Fibroblast of skin of right quadriceps (primary cell): ENCODE measurements at places on chromosomes 7 and 10.

- no peak for DNase-seq
These were observed 649.2 kb downstream of the SDK1 start for GRCh38 chr7:3950249-3950648.

GRCh38 chr7:33798686-33799325 lies 106.5 kb upstream of the BMPER start:
- DNase-seq = no peak

GRCh38 chr7:81926154-81926553 lies 156.3 kb upstream of the HGF start:
- DNase-seq = peak; percentile 47

GRCh38 chr7:31019509-31019908 lies 32.6 kb upstream of the ADCYAP1R1 start:
- no peak for DNase-seq

- no peak for DNase-seq
These were observed 63.7 kb downstream of the PWWP2B start for GRCh38 chr10:132460691-132461090.

- DNase-seq = peak; percentile 64
These were observed 3.6 kb downstream of the C10orf67 start for GRCh38 chr10:23341004-23341403.

DNA sequence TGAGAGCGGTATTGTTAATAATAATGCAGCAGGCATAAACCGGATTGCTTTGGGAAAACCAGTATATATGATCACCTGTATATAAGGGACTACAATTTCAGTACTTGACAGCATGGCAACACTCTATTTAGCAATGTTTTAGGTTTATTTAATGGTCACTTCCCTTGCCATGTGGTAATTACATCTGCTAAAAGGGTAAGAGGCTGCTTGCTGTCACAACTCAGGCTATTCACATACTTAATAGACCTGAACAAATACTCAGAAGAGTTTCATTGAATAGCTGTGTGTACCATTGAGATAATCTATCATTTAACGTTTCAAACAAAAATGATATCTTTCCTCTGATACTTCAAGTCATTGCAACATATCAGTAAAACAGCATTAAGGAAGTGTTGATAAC lies 90.1 kb downstream of the PCDH15 start:
- DNase-seq = no peak

DNA sequence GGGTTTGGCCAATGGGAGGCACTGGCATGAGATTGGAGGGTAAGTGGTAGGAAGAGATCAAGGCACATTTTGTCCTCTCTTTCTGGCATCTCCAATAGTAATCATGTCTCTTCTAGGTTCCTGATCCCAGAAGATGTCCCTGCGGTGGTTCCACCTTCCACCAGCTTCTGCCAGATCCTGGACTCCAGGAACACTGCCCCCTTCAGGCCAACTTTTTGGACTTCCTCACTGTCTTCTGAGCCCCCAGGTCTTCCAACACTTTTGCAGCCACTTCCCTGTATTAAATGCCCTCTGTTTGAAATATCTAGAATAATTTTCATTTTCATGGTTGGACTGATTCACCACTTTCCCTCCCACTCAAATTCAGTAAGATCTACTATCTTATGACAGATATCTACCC lies 60.9 kb downstream of the BAMBI start:
- no peak for DNase-seq

- peak; percentile 64 for DNase-seq
These were observed 166.6 kb downstream of the ARHGAP21 start for GRCh38 chr10:24556750-24557742.

DNA sequence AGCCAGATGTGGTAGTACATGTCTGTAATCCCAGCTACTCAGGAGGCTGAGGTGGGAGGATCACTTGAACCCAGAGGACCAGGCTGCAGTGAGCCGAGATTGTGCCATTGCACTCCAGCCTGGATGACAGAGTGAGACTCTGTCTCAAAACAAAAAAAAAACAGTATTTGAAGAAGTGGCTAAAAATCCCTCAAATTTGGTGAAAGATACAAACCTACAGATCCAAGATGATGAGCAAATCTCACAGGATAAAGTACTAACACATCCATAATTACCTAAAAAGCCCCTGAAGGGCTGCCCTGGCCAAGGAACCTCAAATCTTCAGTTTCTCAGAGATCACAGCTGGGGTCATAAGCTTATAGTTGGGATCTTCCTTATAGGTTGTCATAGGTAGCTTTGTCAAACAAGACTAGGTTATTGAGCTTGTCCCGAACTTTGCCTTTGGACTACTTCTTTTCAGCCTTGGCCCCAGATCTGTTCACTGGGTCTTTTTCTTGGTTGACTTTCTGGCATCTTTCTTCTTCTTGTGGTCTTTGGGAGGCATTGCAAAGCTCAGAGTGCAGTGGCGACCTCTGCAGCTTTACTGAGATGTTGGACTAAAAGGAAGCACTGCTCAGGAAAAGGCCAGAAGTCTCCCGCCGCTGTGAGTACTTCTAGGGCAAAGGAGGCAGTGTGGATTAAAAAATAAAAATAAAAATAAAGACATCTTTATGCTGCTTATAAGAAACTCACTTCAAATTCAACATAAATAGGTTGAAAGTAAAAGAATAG lies 28.6 kb upstream of the SAR1A start:
- DNase-seq = no peak

DNA sequence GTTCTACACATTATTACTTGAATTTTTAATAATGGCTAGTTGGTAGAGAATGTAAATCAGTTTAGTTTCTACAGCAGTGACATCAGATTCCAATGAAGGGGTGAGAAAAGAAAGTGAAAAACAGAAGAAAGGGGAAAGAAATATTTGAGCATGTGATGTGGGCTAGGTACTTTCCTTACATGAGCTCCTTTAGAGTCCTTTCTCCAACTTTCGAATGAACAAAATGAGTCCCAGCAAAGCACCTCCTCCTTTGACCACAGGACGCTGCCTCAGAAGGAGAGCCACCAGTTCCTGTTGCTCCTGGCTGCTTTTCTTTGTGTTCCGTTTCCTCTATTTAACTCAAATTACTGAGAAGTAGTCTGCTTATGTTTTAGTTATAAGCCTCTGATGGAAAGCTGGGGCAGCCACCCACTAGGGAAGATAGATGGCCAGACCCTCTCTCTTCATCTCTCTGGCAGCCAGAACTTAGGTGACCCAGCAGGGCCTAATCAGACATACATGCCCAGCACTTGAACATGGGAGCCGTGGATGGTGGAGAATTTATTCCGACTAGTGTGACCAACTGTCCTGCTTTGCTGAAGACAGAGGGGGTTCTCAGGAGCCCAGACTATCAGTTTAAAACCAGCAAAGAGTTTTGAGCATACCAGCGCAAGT lies 82.4 kb upstream of the NME8 start:
- no peak for DNase-seq

GRCh38 chr10:68135362-68135761 lies 26.1 kb downstream of the MYPN start:
- peak; percentile 57 for DNase-seq

- DNase-seq = no peak
These were observed 241.2 kb downstream of the CCDC7 start for GRCh38 chr10:32687116-32687515.

- no peak for DNase-seq
These were observed 175.6 kb downstream of the PLXNA4 start for GRCh38 chr7:132400561-132401142.

DNA sequence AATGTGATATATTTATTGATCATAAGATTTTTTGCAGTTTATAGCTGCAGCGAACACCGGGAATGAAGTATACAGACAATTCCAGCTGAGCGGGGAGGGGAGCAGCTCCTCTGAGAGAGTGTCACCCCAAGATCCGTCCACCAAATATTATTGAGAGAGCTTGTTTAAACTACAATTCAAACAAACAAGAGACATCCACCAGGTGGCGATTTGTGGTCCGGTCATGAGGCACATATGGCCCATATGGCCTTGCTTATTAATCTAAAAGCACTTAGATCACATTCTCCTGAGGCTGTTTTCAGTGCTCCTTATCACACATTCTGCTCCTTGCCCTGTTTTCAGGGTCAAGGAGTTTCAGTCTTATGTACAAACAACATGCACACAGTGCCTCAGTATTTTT lies 83.1 kb downstream of the THSD7A start:
- no peak for DNase-seq

- DNase-seq = no peak
These were observed 28.8 kb upstream of the ICA1 start for GRCh38 chr7:8290645-8291308.

DNA sequence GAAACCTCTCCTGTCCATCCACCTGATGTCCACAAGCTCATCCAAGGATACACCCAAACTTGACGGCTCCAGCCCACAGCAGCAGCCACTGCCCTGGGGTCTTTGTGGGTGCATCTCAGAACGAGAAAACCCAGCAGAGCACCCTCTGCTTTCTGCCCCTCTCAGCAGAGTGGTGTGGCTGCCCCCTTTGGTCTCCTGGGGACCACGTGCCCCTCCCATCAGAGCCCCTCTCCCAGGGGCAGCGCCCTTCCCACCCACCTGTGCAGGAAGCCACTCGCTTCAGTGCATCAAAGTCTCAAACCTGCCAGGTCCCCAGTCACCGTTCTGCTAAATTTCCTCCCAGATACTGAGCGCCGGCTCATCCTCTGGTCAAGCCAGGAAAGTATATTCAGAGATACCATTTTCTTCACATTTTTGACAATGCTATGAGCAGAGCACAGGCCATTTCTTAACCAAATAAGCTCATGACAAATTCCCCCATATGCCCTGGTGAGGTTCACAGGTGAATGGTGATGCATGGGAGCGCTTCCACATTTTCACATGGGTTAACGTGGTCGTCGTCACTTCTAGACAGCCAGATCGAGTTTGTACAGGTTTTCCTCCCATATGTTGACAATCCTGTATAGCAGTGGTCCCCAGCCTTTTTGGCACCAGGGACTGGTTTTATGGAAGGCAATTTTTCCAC lies 32.4 kb downstream of the CAMK2B start:
- DNase-seq = no peak

DNA sequence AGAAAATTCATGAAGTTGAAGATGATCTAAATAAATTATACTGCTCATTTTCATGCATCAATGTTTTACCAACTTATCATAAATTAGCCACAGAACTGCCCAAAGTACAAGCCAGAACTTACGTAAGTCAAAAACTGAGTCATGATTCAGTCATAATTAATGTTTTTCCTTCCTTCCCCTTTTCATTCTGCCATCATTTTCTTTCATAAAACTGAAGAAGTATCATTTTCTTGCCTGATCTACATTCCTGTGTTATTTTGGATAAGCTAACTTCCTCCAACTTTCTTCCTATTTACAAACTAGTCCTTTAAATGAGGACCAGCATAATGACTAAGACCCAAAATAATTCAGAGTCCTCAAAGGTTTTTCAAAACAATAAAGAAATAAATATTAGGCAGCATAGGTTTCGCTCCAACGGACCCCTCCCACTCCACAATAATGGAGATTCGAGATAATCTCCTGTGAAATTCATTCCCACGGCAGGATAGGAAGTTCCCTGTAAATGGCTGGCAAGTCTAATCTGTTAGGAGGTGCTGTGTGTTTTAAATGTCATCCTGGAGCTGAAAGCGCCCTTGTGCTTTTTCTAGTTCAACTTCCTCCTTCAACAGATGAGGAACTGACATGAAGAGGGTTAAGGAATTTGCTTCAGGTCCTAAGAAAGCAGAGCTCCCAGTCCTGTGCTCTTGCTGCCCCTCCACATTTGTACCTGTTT lies 218.9 kb downstream of the DOCK4 start:
- peak; percentile 56 for DNase-seq

DNA sequence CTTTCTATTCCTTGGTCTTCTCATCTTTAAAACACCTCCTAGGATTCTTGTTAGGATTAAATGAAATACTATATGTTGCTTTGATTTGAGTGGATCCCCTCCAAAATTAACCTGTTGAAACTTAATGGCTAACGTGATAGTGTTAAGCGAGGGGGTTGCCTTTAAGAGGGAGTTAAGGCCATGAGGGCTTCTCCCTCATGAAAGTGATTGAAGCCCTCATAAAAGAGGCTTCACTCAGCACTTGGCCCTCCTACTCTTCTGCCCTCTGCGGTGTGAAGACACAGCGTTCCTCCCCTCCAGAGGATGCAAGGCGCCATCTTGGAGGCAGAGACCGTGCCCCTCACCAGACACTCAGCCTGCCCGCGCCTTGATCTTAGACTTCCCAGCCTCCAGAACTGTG lies 46.6 kb downstream of the CNNM2 start:
- DNase-seq = no peak

- DNase-seq = no peak
These were observed 639.2 kb upstream of the POT1 start for GRCh38 chr7:125568799-125569198.

DNA sequence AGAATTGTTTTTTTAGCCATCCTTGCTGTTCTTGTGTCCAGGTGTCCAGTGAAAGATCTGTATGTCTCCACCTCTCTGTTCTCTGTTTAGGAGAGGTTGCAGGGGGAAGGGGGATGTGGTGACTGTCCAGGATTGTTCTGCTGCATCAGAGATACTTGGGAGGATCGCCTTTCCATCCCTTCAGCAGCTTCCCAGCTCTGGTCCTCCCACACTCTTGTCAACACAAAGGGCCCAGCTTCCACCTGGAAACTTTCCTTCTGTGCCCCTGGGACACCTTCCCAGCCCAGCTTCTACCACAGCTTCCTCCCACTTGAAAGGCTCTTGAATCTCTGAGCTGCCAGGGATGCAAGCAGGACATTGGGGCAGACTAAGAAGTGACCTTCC lies 82.0 kb upstream of the SLF2 start:
- no peak for DNase-seq

DNA sequence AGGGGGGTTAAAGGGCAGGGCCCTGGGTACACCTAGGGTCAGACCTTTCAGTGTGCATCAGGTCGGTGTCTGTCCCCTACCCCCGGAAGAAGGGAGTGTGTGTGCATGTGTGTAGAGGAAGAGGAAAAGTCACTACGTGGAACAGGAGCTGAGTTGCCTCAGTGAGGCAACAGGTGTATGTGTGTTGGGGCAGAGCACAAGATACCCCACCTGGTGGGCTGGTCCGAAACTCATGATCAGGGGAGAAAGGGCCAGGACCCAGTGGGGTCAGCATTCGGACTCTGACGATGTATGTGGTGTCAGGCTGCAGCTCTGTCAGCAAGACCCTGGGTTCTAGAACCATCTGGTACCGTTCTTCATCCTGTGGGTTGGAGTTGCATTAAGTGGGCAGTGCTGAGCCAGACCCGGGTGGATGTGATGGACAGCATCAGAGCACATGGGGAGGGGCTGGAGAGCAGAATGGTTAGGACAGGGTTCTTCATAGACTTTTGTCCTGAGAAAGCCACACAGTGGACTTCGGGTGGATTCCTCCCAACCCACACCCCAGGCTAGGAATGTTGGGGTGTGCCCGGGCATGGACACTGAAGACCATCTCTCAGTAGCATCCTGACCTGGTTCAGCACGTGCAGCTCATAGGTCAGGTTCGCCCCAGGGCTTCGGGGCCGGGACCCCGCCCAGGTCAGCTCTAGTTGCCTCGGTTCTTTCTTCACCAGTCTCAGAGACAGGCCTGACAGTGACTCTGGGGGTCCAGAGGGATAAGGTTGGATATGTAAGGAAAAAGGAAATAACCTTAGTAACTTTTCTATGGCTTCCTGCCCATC lies 10.7 kb downstream of the EPHA1 start:
- DNase-seq = no peak
